ENCODE measurements at places on chromosomes 7 and 10.
A peak's percentile ranks its signal among the peaks of the same experiment; 100 is the strongest.

DNA sequence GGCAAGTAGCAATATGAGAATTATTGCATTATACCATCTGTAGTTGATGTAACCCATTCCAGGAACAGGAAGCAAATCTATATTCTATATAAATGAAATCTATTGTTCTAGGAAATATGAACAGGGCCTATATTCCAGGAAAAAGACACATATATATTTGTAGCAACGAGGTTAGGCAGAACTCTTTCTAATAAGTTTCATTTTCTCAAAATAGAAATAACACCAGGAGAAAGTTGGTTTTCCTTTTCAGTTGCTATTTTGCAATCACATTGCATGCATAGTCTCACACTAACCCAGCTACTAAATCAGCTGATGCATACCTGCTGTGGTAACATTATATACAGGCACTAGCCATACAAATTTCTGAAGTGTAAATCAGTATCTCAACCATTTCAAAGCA lies 6.2 kb upstream of the IFIT2 start:
- no peak for DNase-seq

DNA sequence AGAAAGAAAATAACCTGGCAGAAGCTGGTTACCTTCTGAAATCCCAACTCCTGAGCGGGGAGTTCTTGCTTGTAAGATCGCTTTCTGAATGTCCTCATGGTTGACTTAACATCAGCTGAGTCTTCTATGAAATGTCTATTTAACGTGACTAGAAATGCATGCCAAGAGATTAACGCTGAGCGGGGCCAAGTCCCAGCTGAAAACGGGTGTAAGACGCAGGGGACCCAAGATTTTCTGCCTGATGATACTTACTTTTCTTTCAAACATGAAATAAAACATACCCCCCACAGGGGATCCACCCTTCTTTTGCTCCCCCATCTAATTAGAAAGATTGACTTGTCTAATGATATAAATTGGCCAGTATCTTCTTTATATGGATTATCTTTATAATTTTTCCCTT lies 14.9 kb downstream of the OR9A2 start:
- no peak for DNase-seq

GRCh38 chr7:140645166-140645900 lies 4.7 kb upstream of the DENND2A start:
- no peak for DNase-seq

- DNase-seq, result no peak
These were observed 7.1 kb upstream of the TLX1 start for GRCh38 chr10:101123815-101124617.

- DNase-seq, result peak; percentile 47
These were observed 229.6 kb downstream of the PRPF18 start for GRCh38 chr10:13816195-13816925.

DNA sequence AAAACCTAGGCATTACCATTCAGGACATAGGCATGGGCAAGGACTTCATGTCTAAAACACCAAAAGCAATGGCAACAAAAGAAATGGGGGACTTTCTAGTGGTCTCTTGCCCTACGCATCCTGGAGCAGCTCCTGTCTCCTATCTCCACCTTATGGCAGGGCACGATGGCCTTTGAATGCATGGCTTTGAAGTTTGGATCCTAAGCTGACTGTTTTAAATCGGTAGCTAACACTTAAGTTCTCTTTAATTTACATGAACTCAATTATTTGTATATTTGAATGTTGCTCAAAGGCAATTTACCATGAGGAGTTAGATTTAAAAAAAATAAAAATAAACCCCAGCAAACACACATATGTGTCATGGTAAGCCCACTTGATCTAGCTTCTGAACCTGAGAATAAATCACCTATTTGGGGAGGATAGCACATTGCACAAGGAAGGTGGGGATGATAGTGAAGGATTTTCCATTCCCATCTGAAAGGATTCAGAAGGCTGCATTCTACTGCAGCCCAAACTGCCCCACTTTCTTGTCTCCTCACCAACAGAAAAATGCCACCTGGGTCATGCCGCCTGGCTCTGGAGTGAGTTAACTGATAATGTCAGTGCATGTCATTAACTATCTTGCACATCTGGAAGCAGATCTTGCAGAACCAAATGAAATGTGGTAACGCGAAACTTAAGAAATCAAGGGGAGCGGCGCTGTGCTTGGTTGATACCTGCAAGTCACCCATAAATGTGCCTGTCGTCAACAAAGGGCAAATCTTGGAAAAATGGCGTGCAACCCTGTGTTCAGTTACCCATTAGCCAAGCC lies 12.4 kb downstream of the KLF6 start:
- DNase-seq, result no peak

DNA sequence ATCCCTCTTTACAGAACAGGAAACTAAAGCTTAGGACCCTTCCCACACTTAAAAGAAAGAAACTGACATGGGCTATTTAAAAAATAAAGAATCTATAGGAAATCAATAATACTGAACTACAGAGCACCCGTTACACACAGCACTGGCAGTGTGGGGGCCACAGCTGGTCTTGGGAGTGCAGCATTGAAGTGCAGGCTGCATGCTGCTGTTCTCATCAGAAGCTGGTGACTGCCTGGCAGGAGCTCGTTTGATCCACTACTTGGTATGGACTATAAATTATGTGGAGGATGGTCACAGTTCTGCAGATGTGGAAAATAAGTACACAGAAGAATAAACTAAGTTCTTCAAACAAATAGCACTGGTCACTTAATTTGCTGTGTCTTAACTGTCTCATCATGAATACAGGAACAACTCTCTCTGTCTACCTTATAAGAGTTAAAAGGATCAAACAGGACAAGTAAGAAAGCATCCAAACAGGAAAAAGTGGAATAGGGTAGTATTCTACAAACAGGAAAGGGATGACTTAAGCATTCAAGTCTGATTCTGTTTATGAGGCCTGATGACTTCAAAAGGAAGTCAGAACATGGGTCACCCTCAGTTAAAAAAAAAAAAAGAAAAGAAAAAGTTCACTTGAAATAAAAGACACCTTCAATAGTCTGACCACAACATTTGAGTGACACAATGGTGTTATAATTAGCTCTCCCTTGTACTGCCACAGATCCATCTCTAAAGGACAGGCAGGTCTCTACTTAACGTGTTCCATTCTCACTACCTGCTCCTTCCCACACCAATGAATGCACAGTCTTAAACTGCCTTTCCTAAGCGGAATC lies 21.0 kb downstream of the DOCK4 start:
- DNase-seq, result no peak

GRCh38 chr10:71998119-71998839 lies 34.1 kb downstream of the CHST3 start:
- peak; percentile 20 for DNase-seq

GRCh38 chr7:2203766-2204300 lies 28.9 kb downstream of the MAD1L1 start:
- no peak for DNase-seq

DNA sequence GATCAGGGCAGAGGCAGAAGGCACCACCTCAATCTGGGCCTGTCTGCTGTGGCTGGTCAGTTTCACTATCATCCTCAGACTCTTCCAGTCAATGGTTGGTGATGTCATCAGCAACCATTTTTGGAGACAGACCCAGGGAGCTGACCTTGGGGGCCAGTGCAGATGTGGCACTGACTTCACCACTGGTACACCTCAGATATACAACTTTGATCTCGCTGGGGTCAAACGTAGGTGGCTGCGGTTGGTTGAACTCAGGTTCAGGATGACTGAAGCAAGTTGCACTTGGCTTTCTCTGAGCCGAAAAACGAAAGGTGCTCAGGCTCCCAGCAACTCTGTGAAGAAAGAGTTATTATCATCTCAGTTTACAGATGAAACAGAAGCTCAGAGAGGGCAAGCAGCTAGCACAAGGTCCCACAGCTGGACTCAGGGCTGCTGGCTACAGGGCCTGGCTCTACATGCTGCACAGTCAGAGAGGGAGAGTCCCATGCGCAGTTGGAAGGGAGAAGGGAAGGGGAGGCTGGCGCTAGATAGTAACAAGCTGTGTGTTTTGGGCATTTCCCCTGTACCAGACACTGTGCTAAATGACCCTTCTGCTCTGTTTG lies 27.2 kb downstream of the ANKRD16 start:
- DNase-seq, result no peak

- DNase-seq, result no peak
These were observed 24.4 kb upstream of the ASAH2 start for GRCh38 chr10:50275650-50276235.

DNA sequence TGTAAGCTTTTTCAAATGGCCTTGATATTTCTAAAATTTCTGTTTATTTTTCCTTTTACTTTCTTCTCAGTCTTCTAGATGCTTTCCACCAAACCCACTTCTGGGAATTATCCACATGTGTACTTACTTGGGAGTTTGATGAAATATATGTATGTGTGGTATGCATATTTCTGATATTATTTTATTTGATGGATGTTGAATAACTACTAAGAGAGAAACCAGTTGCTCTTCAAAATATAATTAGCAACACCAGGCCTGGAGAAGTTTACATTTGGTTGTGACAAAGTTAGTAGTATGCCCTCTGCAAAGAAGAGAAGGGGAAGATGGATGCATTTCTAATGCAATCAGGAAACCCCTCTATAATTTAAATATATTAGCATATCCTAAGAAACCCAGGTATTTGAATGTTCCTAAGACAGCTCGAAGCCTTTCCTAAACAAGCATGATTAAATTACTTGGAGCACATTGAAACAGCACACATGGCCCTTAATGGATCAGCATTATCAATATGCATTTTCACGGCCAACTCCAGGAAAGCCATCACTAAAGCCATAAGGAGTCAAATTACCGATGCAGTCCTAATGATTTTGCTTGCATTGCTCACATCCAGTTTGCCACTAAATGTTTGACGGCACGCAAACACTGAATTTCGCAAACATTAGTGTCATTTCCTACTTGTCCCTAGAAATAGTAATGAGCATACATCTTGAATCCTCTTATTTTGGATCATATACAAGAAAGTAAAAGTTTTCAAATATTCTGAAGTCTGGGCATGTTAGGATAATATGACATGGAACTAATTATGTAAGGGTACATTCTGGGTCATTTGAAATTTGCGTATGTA lies 393.8 kb downstream of the EXOC4 start:
- no peak for DNase-seq

DNA sequence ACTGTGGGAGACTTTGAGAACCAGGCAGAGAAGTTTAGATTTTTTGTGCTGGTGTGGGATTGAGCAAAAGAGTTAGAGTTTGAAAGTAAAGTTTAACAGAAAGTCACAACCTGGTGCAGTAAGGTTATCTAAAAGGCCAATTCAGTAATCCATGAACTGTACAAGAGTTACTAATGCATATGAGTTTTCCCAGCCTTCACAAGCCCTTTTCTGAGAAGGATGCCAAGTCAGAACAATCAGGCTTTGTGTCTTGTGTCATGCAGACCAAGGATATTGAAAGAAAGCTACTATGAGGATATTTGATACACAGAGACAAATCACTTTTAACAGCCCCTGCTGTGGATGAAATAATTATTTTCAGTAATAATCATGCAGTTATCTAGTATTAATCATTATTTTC lies 68.8 kb upstream of the MYO3A start:
- DNase-seq, result no peak

- no peak for DNase-seq
These were observed 22.4 kb downstream of the STN1 start for GRCh38 chr10:103895411-103896186.

- no peak for DNase-seq
These were observed 707.2 kb downstream of the PARD3 start for GRCh38 chr10:34107626-34108516.

DNA sequence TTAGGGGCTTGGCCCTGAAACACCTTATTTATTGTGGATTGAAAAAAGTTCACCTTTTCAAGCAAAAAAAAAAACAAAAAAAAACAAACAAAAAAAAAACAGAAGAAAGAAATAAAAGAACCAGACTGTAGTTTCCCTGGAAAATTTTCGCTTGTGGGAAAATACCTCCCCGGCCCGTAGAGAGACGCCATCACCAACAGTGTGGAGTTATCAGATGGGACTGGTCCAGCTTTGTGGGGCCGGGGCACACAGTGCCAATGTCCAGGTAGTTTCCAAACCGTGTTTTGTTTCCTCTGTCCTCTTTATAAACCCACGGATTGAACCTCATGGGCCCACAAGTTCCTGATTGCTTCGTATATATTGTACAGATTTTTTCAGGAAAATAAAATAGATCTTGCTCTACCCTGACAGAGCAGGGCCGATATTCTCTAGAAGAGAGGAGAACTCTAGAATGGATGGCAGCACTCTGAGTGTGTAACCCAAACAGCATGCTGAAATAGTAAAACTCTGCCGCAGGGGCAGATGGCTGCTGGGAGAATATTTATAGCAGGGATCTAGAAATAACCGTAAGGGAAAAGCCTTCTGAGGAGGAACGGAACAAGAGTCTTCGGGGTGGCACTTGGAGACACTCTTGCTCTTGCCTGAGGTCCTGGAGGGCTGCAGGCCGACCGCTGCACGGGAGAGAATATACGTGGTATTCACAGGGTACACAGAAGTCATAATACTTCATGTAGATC lies 241.0 kb downstream of the FRMD4A start:
- no peak for DNase-seq

- DNase-seq, result no peak
These were observed 223.5 kb downstream of the PLXNA4 start for GRCh38 chr7:132352800-132353199.

DNA sequence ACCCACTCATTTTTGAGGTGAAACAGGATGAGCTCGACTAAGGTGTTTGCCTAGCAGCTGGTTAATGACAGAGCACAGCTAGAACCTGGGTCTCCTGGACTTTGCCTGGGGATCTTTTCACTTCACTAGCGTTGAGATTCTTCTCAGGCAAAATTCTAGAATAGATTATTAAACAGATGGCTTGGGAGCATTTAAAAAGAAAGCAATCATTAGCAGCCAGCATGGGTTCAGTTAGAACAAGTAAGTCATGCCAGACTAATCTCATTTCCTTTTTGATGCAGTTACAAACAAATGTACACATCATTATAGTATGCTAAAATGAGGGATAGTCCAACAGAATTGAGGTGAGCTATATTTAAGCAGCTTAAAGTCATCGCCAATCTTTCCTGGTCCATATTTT lies 291.3 kb upstream of the MYO3A start:
- no peak for DNase-seq

DNA sequence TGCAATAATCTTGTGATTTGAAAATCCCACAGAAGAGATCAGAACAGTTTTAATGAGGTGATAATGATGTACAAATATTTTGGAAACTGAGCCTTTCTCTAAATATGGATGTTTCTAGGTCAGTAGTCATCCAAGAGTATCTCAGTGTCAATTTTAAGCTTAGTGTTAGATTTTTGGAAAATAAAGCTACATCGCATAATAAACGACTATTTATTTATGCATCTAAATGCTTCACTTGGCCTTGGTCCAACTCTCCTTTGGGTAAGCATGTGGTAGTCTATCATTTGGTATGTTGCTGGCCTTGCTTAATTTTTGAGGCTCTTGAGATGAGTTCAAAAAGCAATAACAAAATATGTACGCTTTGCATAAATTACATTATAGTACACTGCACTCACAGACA lies 5.4 kb upstream of the PPP1R9A start:
- no peak for DNase-seq

- DNase-seq, result peak; percentile 80
These were observed 307.4 kb upstream of the AOAH start for GRCh38 chr7:37031571-37032257.

- no peak for DNase-seq
These were observed 26.9 kb upstream of the DNAAF5 start for GRCh38 chr7:699476-700170.

GRCh38 chr10:21272643-21273399 lies 252.7 kb downstream of the SKIDA1 start:
- no peak for DNase-seq

GRCh38 chr7:38535073-38535472 lies 96.1 kb downstream of the AMPH start:
- no peak for DNase-seq

Data from right hindlimb (tissue), 1 donor.